ENCODE measurements at places on chromosomes 7 and 10. TPM values are rescaled to one million over a fixed set of nuclear protein-coding genes. Genes with fewer than 3 reads are reported as not detected.

GNAI1 gene
- total RNA-seq, result 71.9 TPM

PPP1R3A gene
- total RNA-seq, result not detected

DNA sequence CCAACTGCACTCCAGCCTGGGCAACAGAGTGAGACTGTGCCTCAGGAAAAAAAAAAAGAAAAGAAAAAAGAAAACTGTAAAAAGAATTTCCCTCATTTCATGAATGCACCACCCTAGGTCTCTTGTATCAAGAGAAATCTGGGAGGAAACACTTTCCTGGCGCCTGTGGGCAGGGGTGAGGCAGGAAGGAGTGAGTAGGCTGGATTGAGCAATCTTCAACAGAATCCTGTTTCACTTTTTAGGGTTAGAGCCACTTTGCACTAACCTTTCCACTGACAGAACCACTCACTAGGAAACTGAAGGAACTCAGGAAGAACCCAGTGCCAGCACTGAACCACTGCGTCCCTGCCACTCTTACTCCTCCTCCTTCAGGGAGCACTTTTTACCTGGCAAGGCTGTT is 282.1 kb downstream of the CCDC3 start:
- DNase-seq, result no peak

- DNase-seq, result no peak
Observed at GRCh38 chr10:126124046-126124445, 227.7 kb downstream of the FANK1 start.

- no peak for DNase-seq
Observed at GRCh38 chr7:2517678-2518507, 1.7 kb upstream of the LFNG start.

PRPS1L1 gene
- not detected for total RNA-seq

DNA sequence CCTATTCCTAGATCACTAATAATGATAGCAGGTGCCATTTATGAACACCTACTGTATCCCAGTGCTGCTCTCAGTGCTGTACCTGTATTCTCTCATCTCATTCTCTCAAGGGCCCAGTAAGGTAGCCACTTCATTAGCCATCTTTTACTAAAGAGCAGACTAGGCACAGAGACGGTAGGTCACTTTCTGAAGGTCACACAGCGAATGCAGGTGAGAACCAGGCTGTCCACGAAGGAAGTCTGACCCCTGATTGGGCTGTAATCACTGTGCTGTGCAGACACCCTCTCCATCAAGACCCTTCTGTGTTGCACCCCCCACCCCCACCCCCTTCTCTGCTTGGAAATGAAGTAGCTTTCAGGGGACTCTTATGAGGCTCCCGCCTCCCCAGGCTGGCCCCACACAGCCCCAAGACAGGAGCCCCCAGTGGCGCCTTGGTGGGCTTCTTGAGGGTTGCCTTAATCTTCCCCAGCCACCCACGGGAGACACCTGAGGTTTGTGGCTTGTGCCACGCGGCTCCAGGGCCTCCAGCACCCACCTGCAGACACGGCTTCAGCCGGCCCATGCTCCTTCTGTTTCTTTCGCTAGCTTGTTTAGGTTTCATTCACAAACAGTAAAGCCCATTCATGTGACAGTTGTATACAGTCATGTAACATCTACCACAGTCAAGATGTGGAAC is 81.7 kb upstream of the FAM20C start:
- no peak for DNase-seq

GRCh38 chr7:112981966-112982365 is 104.7 kb downstream of the GPR85 start:
- DNase-seq, result no peak

DNA sequence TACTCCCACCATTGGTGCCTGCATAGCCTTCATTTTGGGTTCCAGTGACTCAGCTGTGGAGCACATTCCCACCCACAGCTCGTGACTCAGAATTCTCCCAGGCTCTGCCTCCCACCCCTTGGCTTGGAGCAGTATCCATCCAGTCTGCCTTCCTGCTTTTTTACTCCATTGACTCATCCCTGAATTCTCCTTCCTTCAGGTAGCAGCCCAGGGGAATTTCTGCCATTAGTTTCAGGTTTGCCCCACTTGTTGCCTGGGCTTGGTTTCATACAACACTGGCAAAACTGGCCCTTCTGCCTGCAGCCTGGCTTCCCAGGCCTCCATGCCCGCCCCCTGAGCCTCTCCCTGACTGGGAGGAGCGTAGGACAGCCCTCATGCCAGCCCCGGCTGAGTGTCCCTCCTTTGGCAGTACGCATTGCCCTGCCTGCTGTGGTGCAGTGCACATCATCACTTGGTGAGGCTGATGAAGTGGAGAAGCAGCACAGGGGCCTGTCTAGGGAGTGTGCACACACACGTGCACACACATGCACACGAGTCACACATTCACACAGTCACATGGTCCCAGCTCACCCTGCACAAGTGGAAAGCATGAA is 55.0 kb downstream of the SNX10 start:
- DNase-seq, result peak; percentile 64

HPSE2 gene
- not detected for total RNA-seq

GRCh38 chr10:13310518-13311176 is 10.8 kb upstream of the PHYH start:
- no peak for DNase-seq

MYO1G gene
- total RNA-seq, result not detected

- DNase-seq, result no peak
Observed at GRCh38 chr10:118262538-118262937, 79.6 kb downstream of the FAM204A start.

- peak; percentile 31 for DNase-seq
Observed at GRCh38 chr7:92809397-92809759, 27.0 kb downstream of the CDK6 start.

DNA sequence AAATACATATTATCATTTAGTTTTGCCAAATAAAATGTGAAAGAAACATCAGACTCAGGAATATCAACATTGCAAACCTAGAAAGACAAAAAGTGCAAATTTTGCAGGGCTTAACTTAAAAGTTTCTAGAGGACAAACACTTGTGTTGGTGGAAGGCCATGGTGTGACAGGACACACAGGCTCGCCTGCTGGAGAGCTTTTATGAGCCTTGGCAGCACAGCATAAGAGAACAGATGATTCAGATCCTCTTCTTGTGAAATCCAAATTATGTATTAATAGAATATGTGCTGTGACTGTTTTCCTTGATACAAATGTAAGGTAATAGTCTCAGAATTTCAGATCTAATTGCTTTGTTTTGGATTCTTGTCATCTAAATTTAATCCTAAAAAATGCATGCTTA is 72.9 kb upstream of the ABCB5 start:
- no peak for DNase-seq

- no peak for DNase-seq
Observed at GRCh38 chr7:19090526-19090925, 26.9 kb downstream of the TWIST1 start.

GRM3 gene
- not detected for total RNA-seq

DNA sequence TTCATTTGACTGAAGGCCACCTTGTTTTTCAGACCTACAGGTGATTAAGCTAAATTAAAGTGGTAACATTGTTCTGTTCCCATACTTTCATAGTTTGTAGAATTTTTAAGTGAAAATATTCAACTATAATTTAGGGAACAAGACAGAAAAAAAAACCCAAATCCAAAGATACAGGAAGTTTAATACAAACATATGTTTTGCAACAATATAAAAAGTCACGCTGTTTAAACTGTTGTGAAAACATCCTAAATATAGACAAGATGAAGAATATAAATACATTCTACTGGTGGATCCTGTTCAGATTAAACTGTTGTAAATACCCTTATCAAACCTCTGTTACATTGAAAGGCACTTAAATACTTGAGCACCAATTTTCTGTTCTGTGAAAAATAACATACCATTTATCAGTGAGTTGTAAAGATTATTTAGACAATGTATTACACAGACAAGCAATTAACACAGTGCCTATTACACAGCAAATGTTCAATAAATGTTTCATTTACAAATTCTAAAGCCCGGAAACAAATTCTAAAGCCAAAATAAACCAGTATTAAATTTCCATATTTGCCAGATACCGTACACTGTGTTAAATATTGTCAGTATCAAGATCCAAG is 14.2 kb downstream of the ASZ1 start:
- no peak for DNase-seq

DNA sequence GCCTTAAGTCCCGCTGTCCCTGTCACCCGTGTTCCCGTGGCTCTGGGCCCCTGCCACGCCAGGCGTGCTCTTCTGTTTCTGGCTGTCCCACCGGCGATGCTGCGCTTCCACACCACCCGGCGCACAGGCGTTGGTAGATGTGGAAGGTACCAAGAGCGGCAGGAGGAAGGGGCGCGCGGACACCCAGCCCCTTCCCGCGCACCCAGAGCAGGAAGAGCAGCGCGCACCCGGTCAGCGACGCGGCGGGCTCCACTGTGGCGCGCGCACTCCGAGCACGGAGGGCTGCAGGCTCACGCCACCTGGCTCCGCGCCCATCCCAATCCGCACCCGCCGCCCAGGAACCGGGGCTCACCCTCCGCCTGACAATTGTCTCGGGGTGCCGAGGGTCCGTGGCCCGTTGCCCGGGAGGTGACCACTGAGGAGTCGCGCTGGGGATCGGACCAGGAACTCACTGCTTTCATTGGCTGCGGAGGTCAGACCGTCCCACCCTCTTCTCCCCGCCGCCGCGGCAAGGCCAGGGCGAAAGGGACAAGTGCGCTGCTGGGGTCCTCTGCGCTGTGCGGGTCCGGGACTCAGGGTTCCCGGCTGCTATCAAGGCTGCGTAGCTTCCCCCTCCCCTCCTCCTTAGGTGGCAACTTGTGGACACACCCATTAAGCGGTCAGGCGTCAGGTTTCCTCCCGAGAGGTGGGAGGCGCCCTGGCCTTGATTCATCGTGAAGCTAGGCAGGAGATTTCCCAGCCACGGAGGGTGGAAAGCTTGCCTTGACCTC is 121.6 kb upstream of the ZNF92 start:
- DNase-seq, result peak; percentile 65

VWC2 gene
- not detected for total RNA-seq

DNA sequence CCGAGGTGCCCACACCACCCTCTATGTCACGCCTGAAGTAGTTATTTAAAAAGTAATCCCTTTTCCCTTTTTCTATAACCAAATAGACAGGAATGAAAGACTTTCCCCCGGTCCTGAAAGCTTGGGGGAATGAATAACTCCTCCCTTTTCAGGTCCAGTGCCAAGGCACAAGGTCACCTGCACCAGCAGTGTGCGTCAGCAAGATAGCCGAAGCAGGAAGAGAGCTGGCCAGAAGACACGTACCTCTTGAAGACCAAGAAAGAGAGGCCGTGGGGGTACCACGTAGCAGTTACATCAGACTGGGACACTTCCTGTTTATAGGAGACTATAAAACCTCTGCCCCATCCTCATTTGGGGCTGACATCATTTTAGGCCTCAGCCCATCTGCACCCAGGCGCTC is 10.7 kb upstream of the AKR1B1 start:
- no peak for DNase-seq
